ENCODE measurements at places on chromosomes 2 and 18. TPM values are rescaled to one million over a fixed set of nuclear protein-coding genes. Genes with fewer than 3 reads are reported as not detected.

DNA sequence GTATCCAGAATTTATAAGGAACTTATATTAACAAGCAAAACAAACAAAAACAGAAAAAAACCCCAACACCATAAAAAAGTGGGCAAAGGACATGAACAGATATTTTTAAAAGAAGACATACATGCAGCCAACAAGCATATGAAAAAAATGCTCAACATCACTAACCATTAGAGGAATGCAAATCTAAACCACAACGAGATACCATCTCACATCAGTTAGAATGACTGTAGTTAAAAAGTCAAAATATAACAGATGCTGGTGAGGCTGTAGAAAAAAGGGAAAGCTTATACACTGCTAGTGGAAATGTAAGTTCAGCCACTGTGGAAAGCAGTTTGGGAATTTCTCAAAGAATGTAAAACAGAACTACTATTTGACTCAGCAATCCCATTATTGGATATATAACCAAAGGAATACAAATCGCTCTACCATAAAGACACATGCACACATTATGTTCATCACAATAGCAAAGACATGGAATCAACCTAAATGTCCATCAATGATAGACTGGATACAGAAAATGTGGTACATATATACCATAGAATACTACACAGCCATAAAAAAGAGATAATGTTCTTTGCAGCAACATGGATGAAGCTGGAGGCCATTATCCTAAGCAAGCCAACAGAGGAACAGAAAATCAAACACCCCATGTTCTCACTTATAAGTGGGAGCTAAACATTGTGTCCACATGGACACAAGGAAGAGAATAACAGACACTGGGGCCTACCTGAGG lies 25.3 kb downstream of the PREPL start:
- DNase-seq: no peak

DNA sequence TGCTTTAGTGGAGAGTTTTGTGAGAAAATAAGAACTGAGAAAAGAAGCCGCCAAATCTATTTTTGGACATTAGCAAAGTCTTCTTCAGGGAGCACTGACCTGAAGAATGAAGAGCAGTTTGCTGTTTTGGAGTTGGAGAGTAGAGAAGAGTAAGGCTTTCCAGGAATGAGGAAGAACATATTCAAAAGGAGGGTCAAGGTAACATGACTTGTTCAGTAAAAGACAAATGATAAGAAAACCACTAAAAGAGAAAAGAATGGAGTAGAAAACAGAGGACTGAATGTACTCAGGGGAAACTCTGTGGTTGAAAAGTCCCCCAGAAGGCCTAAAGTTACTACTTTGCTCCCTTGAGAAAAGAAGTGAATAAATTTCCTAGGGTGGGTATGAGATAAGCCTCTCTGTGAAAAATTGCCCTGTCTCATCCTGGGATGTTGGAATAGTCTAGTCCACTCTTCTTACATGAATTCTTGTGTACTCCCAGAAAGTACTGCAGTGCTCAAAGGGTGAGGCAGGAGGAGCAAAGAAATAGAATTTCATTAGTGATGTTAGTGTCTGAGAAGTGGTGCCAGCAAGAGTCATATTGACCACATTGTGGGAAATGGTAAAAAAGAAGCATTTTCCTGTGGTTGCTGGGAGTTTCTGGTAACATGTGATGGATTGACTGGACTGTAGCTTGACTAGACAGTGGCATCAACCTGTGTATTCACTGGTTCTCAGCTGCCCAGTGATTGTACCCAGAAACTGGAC lies 27.8 kb downstream of the MBD5 start:
- no peak for DNase-seq

DNA sequence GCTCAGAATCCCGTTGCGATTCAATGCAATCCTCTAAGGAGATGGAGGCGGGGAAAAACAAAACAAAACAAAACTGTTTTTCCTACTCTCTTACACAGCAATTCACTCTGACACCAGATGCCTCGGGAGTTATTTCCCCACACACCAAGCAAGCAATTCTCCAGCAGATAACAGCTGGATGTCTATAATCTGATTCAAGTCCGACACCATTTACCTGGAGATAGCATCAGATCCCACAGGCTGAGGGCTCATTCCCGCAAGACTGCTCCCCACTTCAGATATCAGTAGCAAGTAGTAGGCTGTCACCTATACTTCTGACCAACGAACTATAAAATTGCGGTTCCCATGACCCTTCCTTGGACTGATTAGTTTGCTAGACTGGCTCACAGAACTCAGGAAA lies 58.7 kb downstream of the DTNB start:
- DNase-seq: no peak

STARD7 gene
- polyA plus RNA-seq: 139 TPM
